ENCODE measurements at places on chromosomes 4 and X.

DNA sequence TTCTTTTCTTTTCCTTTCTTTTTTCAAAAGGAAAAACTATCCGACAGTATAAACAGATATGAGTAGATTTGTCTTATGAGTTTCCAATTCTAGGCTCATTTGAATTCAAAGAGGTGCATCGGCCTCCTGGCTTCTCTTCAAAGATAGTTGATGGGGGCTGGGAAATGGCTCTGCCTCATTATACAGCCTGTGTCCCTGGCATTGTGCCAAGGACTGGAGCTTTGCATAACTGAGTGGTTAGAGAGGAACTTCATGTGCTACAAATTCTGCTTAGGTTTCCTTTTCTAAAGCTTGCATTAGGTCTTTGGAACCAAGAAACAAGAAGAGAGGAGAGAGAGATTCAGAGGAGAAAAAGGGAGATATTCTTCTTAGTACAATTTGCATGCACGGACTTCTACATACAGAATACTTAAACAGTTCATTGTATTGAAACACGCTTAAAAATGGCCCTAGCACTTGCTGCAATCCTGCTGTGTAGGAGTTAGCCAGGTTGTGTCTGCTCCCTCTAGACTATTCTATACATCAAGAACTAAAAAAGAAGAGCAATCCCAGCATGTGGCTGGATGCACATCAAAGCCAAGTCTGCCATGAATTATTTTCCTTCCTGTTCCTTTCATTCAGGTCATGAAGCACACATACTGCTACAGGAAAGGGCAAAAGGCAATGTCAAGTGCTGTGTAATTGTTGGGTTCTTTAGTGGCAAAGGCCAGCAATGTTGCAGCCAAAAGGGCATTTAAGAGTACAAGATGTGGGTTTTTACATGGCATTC lies 70.9 kb downstream of the INTS12 start:
- DNase-seq: peak; percentile 4

DNA sequence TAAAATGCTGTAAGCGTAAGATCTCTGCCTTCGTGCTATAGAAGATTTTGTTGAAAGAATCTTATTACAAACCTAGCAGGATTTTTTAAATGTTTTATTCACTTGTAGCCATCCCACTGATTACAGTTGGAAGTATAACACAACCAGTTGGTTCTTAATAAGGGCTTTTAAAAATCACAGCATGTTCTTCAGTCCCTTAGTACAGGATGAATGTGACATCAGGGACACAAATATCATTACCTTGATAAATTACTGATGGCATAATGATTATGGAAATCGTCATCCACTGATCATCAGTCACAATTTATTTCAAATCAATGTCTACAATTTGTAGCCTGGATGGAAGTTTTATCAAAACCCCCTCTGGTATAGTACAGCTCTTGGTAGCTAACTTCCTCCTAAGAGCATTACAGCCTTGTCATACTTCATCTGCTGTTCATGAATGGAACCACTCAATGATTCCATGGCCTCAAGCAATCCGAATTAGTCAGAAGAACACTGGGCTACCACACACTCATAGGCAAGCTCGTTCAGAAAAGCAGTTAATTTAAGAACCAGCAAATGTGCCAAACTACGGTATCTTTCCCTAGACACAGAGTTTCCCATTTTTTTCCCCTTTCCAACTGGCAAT lies 389.2 kb upstream of the TENM3 start:
- DNase-seq: no peak

DNA sequence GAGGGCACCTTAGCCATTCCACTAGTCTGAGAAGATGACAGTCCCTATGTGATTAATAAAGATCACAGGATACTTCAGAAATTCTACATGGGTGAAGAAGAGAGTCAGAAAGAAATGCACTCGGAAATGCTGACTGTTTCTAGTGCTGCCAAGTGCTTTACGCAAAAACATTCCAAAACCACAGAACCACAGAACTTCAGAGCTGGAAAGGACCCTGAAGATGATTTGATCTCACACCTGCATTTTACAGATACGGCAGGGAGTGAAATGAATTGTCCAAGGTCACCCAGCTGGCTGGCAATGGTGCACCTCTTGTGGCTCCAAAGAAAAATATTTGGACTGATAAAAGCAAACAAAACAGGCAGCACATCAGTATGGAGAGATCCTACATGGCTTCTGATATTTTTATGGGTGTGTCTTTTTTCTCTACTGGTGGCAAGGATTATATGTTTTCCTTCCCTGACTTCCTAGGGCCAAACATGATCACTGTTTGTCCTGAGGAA lies 115.9 kb downstream of the MAML3 start:
- DNase-seq: no peak

DNA sequence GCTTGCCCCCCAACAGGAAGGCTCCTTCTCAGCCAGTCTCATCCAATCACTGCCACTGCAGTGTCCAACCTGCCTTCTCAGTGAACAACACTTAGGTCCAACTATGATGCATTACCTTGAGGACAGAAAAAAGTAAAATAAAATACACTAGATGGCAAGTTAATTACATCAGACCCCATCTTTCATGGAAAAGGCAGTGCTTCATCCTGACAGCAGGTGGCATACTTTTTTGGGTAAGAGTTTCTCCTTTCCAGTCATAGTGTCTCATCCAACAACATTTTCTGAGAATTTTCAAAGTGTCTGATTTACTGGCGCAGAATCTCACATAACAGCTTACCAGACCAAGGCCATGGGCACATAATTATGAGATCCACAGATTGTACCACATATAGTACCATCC lies 1742.8 kb downstream of the PCDH7 start:
- peak; percentile 9 for DNase-seq

- no peak for DNase-seq
Observed at GRCh38 chr4:136097676-136098075, 1434.6 kb downstream of the PCDH18 start.

DNA sequence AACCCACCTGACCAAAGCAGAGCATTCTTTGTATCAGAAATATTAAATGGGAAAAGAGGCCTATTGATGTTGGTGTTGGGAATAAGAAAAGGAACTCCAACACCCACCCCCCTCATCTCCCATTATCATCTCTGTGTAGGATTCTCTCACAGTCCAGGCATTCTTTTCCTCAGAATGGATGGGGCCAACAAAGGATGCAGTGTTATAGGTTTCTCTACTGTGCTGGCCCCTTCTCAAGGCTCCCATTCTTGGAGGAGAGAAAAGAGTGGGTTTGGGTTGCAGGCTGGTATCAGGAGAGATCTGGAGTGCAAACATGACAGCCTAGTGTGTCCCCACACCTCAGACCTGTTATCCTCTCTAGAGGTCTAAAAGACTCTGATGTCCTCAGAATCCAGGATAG lies 59.6 kb downstream of the UGT8 start:
- no peak for DNase-seq

- DNase-seq: no peak
Observed at GRCh38 chr4:1588306-1588705, 95.8 kb downstream of the FAM53A start.

All from HL-60 (cell line).